Foreskin keratinocyte (primary cell): ENCODE measurements at places on chromosomes 4 and X.
A peak's percentile ranks its signal among the peaks of the same experiment; 100 is the strongest.

DNA sequence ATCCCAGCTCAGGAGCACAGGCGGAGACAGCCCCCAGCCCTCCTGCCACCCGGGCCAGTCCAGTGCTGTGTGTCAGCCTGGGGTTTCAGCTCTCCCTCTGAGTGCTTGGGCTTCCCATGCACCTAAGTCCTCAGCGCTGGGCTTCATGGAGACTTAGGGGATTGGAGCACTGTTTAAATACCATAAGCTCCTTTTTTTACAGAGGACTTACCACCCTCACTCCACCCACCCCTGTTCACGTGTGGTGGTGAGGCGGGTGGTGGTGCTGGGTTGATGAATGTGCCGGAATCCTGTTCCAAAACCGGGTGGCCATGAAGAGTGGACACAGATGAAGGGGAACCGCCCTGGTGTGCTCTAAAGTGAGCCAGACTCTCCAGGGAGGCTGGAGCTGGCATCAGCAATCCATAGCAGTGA, 66.9 kb downstream of the PSAPL1 start:
- no peak for DNase-seq

DNA sequence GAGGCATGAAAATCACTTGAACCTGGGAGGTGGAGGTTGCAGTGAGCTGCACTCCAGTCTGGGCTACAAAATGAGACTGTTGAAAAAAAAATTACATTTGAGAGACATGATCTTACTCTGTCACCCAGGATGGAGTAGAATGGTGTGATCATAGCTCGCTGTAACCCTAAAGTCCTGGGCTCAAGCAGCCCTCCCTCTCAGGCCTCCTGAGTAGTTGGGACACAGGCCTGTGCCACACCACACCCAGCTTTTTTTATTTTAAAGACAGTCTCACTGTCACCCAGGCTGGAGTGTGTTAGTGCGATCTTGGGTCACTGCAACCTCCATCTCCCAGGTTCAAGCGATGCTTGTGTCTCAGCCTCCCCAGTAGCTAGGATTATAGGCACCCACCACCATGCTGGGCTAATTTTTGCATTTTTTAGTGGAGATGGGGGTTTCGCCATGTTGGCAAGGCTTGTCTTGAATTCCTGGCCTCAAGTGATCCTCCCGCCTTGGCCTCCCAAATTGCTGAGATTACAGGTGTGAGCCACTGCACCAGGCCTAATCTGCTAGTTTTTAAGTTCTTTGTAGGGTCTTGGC, 6.1 kb downstream of the RPS3A start:
- DNase-seq: no peak

DNA sequence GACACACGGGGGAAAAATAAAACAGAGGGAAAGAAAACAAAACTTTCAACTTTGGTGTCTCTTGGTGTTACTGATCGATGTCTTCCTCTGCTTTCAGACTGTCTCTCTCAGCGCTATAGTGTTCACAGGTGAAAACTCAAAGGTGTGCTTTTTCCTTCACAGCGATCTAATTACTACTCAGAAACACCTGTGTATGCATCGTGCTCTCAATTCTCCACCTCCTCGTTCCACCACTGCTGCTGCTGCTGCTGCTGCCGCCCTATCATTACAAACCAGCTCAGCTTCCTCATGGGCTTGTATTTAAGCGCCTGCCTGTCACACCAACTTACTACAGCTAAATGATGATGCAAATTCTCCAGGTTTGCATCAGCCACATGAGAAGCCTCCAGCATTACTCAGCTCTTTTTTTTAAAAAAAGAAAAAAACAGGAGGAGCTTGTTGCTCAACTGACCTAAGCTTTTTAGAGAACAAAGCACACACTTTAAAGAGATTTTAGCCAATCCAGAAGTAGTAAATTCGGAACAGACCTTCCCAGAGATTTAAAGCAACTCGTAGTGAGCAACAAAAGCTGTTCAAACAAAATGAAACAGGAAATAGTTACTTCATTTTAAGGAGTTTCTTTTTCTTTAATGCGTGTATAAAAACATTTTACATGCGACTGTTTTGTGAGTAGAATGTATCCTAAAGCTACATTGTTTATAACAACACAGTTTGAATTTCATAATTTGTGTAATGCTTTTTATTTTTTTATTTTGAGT, at the start of gene SLC7A11:
SLC7A11 (minus strand) TSS at position 274 of the 758 bp plus-strand sequence. CDS start 280 bp downstream, outside the sequence.
- DNase-seq: peak; percentile 99

- no peak for DNase-seq
Measured at GRCh38 chrX:13276991-13277390, 42.9 kb downstream of the ATXN3L start.

- no peak for DNase-seq
Measured at GRCh38 chrX:30246769-30247489, at the start of gene MAGEB1. TSS of gene MAGEB1 (plus strand) at chrX:30247146. CDS start at chrX:30250494, 3,348 bp downstream.
